ENCODE measurements at places on chromosomes 1 and 21. TPM values are rescaled to one million over a fixed set of nuclear protein-coding genes. Genes with fewer than 3 reads are reported as not detected.

- DNase-seq: no peak
These were observed 35.4 kb downstream of the MIA3 start for GRCh38 chr1:222653178-222653827.

DNA sequence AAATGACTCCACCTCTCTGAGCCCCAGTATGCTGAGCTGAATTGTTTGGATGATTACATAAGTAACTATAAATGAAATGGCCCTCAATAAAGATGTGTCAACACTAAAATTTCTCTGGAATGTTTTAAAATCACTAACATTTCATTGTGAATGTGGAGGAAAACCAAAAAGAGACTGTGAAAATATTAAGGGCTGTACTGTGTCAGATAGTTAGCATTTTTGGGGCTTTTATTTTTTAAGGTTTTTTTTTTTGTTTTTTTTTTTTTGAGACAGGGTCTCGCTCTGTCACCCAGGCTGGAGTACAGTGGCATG is 6.3 kb downstream of the MYOC start:
- DNase-seq: no peak

- DNase-seq: no peak
These were observed 13.7 kb downstream of the GGPS1 start for GRCh38 chr1:235342039-235342438.

The SAMSN1 gene
- total RNA-seq: 14.0 TPM

The GSTM5 gene
- total RNA-seq: 12.0 TPM

Data from umbilical cord (tissue), 2 donors.